ENCODE measurements at places on chromosomes 4 and X.
A peak's percentile ranks its signal among the peaks of the same experiment; 100 is the strongest.

GRCh38 chr4:3791910-3792542 is 25.8 kb downstream of the ADRA2C start:
- no peak for DNase-seq

DNA sequence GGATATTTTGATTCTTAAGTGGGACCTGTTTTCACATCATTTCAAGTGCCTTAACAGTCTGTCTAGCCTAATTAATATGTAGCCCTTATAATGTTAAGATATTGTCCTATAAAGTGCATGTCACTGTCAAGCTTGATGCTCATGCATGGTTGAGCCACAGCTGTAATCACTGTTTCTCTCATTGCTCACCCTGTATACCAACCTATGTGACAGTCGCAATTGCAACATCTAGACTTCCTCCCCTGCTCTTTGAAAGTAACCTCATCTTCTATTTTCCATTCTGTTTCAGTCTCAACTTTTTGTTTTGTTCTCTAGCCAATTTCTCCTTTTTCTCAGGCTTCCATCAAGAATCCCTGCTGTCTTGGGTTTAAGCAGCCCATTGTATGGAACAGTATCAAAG is 24.4 kb upstream of the MSL3 start:
- no peak for DNase-seq

GRCh38 chrX:151816934-151817333 is 82.4 kb downstream of the CNGA2 start:
- no peak for DNase-seq

DNA sequence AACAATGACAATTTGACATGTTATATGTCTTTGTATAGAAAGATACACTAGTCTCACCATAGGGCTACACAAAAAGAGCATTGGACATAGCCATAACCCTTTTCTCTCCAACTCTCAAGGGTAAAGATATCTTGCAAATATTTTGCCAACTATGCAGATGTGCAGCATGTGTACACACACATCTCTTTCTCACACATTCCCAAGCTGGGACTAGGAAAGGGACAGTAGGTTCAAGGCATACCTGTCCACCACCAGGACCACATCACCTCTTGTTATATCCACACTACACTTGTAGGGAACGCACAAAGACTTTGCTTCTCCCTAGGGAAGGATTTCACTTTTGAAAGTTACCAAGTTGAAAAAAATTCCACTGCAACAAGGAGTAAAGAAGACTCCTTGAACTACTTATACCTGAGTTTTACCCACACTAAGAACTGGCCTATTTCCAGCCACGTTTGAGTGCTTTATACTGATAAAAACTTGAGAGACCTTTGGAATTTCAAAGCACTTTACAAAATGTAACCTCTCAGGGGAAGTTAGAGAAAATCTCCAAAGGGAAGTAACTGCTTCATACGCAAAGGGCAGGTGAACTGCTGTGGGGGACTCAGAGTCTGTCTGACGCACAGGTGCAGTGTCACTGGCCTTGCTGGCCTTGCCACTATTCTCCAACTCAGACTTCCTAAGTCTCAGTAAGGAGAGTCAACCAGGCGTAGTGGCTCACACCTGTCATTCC is 36.9 kb downstream of the NR3C2 start:
- no peak for DNase-seq

DNA sequence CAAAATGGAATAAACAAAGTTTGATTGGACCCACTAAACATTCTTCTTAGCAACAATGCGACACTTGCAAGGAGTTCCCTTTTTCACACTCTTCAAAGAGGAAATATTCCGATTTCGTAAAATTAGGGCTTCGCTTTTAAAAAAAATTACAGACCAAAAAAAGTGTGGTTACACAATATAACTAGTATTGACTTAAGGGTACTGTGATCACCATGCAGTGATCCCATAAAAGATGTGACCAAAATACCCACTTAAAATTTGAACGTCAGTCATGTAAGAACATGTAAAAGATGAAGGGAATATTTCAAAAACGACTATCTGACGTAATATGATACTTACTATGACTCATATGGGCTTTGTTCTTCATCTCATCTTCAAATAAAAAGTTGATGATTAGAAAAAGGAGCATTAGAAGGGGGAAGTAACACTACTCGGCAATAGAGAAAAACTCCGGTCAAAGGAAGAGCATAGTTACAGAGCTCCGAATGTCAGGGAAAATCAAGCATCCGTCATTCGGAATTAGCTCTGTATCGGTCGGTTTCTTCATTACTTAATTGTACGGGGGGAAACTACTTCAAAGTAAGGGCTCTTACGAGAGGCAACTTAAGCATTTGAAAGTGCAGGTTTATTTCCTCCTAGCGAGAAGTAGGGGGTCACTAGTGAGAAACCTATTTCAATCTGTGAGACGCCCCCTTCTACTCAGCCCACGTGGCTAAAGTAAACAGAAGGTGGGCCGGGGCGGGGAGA is 1.3 kb upstream of the TET2 start:
- no peak for DNase-seq

DNA sequence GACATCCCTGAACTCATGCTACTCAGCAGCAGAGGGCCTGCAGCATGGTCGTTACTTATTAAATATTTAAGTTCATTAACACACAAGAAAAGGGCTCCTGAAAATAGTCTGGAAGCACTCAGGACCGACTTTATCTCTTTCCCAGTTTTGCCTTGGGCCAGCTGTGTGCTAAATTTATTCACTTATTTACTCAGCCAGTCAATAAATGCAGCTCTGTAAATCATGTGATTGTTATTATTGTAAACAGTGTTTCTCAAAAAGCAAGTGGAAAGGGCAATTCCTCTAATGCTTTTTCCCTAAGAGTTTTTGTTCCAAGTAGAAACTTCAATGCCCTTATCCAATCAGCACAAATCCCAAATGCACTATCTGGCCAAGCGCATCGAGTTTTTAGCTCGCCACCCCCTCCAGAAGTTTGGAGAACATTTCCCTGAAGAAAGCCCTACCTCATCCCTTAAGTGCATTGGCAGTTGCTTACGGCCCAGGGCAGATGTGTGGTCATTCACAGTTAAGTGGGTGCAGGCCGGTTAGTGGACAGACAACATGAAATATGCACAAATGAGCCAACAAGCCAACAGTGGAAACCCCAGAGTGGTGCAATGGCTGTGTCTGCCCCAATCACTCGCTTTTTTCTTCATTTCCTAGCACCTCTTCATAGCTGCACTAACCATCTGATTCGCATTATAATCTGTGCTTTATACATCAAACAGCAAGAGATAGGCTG is 125.8 kb downstream of the SMIM20 start:
- DNase-seq, result no peak

GRCh38 chr4:96347582-96347981 is 507.7 kb downstream of the PDHA2 start:
- DNase-seq, result no peak

DNA sequence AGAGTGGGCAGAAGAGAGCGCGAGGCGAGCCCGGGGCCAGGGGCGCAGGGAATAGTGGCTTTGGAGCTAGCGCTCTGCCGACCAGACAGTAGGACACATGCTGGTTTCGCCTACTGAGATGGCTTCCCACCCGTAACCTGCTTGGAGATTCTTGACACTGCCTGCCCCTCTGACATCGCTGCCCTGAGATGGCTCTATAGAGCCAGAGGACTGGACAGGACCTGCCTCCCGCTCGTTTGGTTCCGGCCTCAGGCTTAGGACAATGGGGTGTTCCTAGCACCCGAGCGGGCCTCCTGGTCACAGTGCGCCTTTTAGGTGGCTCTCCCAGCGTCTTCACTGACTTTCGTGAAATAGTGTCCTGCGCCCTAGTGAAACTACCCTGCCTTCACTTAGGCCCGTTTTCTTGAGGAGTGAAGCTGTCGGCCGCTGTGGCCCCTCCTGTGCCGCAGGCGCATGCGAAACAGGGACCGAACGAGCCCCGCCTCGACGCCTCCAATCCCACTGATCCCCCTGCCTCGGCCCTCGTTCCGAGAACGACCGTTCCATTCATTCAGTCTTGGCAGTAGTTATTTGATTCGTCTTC is 608 bp downstream of the TAF1 start:
- DNase-seq, result peak; percentile 11

- DNase-seq, result no peak
These were observed 124.8 kb upstream of the EOLA2 start for GRCh38 chrX:150063138-150063518.

DNA sequence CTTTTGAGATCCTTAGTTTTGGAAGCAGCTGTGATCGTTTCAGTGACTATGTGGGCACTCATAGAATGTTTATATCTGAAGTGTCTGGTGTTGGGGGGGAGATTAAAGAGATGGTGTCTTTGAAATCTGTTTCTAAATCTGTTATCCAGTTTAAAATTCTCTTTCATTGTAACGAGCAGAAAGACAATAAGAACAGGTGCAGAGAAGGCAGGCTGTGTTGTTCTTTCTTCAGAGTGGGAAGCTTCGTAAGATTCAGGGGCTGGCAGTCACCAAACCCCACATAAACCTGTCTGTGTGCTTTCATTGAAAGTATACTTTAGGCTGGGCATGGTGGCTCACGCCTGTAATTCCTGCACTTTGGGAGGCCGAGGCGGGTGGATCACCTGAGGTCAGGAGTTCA is 16.3 kb upstream of the DHRSX start:
- no peak for DNase-seq

GRCh38 chr4:168618577-168619265 is 121.9 kb downstream of the PALLD start:
- DNase-seq, result no peak

DNA sequence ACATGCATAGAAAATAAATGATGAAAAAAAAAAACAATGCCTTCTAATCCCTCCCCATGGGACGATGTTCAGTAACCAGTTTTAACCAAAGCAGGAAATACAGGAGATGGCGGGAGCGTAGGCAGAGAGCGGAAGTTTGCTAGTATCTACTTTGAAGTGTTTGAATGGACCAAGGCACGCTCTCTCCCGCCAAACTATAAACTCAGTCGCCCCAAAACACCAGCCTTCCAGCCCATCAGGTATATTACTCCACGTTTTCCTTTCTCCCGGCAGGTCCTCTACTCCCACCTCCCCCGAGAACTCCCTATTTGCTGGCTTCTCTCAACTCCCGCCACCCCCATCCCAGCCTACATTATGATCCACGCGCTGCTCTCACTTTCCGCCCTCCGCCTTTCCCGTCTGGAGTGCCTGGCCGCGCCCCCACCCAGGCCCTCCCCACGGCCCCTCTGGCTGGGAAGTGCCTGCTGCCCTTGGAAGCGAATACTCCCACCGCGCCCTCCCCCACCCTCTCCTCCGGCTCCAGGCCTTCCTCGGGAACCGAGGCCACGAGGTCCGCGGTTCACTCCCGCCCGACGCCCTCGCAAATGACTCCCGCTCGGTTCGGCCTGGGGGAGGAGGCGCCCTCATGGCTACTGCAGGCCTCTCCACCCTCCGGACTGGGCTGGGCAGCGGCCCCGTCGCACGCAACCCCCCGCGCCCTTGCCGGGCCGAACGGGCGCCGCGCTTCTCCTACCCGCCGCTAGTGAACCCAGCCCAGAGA is 723 bp downstream of the DHX15 start:
- peak; percentile 23 for DNase-seq

GRCh38 chr4:129515356-129515755 is 419.4 kb downstream of the C4orf33 start:
- no peak for DNase-seq

- DNase-seq, result no peak
These were observed 36.9 kb upstream of the ANKRD50 start for GRCh38 chr4:124749421-124749820.

- no peak for DNase-seq
These were observed 297.2 kb downstream of the IQCM start for GRCh38 chr4:149518471-149518870.

- DNase-seq, result no peak
These were observed 40.8 kb upstream of the TADA2B start for GRCh38 chr4:7002336-7002735.

DNA sequence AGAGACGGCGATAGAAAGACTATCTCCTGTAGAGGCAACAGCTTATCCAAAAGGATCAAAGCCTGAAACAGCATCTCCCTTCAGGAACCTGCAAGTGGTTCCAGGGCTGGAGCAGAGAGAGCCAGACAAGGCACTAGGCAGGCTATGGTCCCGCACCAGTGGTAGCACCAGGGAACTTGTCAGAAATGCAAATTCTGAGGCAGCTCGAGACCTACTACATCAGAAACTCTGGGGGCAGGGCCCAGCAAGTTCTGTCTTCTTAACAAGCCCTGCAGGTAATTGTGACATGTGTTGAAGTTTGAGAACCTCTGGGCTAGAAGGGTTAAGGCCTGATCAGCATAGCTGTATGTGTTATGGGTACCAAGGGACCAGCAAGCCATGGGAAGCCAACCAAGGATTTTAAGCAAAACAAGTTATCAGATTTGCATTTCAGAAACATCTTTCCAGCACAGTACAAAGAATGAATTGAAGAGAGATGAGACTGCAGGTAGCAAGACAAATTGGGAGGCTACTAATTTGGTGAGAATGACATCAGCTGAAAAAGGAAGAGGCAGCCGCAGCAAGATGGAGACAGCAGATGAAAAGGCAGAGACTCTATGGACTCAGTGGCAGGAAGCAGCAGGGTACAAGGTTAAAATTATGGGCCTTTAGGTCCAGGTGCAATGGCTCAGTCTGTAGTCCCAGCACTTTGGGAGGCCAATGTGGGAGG is 139.7 kb downstream of the TSPAN5 start:
- DNase-seq, result no peak

- no peak for DNase-seq
These were observed 82.0 kb downstream of the UNC5C start for GRCh38 chr4:95466791-95467190.

DNA sequence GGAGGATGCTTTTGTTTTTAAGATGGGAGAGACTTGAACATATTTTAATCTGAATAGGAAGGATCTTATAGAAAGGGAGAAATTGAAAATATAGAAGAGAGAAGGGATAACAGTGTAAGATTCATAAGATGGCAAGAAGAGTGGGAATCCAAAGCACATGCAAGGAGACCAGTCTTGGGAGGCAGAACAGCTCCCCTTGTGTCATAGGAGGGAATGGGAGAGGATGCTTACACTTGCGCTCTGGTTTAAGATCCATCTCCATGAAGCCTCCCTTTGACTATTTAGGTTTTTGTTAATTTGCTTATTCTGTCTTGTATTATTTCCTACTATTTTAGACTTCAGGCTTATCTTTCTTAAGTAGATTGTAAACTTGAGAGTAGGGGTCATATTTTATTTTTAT is 42.7 kb downstream of the KIF4A start:
- no peak for DNase-seq

DNA sequence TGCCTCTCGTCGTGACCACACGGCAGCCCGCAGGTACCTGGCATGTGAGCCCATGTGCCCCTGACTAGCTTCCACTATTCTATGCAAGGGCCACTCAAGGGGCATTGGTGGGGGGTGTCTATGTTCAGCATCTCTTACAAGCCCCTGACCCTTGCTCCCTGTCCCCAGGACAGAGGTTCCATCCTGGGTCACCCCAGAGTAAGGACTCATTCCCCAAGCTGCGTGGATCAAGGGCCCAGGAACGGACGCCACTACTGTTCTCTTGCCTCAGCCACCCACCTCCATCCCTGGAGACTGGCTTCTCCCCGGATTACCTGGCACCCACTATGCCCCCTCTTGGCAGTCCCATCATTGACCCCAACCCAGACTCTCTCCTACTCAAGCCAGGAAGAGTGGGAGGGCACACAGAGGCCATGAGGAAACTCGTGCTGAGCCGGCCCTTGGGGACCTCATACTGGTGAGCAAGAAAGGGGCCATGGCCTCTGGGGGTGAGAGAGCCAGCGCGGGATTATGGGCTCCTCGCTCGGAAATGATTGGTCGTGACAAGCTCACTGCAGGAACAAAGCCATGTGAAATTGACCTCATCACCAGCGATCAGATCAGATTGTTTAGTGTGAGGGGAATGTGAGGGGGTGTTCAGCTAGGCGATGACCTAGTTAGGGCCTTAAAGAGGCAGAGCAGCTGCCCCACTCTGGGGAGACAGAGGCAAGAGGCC is 50.1 kb upstream of the PJA1 start:
- DNase-seq, result no peak

- DNase-seq, result no peak
These were observed 4.1 kb downstream of the PPA2 start for GRCh38 chr4:105469736-105470135.

Measured in activated T-helper 9 cell treated with anti-CD3 and anti-CD28 coated beads, Interleukin-2, amount 50 U/mL, for 16 hours (primary cell).